ENCODE measurements at places on chromosomes 16 and 17.

DNA sequence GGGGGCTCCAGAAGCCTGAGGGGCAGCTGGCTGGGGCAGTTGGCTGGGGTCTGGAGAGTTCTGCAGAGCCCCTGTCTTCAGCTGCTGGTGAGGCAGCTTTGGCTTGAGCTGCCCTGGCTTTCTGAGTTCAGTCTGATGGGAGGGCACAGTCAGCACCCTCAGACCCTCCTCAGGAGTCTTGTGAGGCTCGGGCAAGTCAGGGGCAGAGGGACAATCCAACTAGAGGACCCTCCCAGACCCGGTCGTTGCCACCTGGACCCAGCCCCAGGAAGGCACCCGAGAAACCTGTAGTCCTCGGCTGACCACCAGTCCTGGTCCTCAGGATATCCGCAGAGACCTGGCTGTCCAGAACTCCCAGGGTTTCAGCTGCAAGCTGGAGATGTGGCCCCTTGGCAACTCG, 1.9 kb downstream of the CARD14 start:
- H3K27ac ChIP-seq, result no peak overlapping the region
- DNase-seq, result no peak
- no peak overlapping the region for H3K4me3 ChIP-seq
- H3K27me3 ChIP-seq, result peaks cover 4% of the 10 kb centered on the region
- no peaks in the 10 kb centered on the region for H3K36me3 ChIP-seq
- no peaks in the 10 kb centered on the region for H3K4me1 ChIP-seq

DNA sequence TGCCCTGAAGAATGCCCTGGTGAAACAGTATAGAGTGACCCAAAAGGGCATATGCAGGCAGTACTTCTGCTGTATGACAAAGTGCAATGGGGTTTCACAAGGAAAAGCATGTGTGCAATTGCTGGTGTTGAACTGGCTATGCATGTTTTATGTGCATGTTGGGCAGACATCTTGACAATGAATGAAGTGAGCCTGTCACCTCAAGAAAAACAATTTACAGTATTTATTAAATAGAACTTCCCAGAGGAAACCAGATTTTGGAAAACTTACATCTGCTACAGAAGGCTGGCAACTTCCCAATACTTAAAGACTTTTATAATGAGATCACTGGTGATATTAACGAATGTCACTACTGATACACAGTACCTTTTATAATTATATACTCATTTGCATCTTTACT, 30.6 kb downstream of the C17orf67 start:
- no peaks in the 10 kb centered on the region for H3K27me3 ChIP-seq
- H3K27ac ChIP-seq, result no peak overlapping the region
- H3K4me3 ChIP-seq, result no peak overlapping the region
- no peak for DNase-seq

GRCh38 chr17:55081559-55081958, 113.0 kb downstream of the STXBP4 start:
- H3K27ac ChIP-seq, result no peak overlapping the region
- peak; percentile 50 for DNase-seq
- H3K4me3 ChIP-seq, result no peak overlapping the region
- peaks cover 6% of the 10 kb centered on the region for H3K36me3 ChIP-seq

GRCh38 chr16:80573700-80574120, 32.9 kb downstream of the DYNLRB2 start:
- no peaks in the 10 kb centered on the region for H3K4me1 ChIP-seq
- no peak for DNase-seq
- H3K27me3 ChIP-seq, result no peaks in the 10 kb centered on the region
- no peaks in the 10 kb centered on the region for H3K36me3 ChIP-seq

- no peak for DNase-seq
- H3K27ac ChIP-seq, result no peak overlapping the region
- no peaks in the 10 kb centered on the region for H3K4me1 ChIP-seq
- peaks cover 5% of the 10 kb centered on the region for H3K27me3 ChIP-seq
Measured at GRCh38 chr16:88356727-88357199, 26.0 kb upstream of the ZNF469 start.

DNA sequence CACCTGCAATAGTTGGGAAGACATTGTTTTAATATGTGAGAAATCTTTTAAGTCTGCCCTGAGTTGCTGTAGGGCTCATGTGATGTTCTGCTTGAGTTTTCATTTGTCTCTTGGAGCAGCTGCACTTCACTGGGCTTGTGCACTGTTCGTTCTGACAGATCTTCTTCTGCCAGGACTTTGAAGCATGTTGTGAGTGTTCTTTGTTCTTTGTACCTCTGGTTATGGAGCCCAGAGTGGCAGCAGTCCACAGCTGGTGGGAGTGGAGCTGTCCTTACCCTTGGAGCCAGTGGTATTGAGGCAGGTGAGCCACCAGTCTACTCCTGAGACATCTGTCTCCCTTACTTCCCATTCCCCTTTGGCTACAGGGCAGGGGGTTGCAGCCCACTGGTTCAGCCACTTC, 64.6 kb downstream of the GNAO1 start:
- no peak overlapping the region for H3K27ac ChIP-seq
- H3K4me3 ChIP-seq, result no peak overlapping the region
- no peaks in the 10 kb centered on the region for H3K27me3 ChIP-seq
- peaks cover 42% of the 10 kb centered on the region for H3K4me1 ChIP-seq
- H3K36me3 ChIP-seq, result no peaks in the 10 kb centered on the region
- DNase-seq, result no peak

DNA sequence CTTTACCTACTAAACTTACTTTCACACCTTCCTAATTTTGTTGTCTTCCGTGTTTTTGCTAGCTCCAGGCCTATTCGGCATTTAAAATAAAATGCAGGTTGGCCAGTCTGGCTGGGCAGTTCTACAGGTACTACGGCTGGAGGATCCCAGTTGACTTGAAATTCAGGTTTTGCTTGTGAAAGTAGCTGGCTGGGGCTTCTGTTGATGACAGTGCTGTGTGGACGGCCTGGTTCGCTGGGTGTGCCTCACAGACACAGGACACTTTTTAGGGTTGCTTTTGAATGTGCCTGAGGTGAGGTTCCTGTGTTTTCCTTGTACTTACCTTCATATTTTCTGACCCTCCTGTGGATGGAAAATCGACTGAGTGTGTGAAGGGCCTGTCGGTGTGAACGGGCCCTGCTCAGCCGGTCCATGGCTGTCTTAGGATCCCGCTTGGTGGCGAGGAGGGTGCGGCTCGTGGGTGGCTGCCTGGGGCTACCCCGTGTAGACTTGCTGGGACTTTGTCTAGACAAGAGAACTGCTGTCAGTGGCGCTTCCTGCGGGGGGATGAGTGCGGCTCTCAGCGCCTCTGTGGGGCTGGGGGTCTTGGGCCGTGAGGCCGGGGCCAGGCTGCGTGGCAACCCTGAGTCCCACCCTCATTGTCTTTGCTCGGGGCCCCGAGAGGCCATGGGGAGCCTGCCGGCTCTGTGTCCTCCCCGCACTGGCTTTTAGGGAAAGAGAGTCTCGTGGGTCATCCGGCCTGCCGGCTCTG, 18.7 kb upstream of the ZNF750 start:
- H3K27me3 ChIP-seq, result no peaks in the 10 kb centered on the region
- H3K36me3 ChIP-seq, result peaks cover 15% of the 10 kb centered on the region
- peak overlapping the region; percentile 75 for H3K27ac ChIP-seq

DNA sequence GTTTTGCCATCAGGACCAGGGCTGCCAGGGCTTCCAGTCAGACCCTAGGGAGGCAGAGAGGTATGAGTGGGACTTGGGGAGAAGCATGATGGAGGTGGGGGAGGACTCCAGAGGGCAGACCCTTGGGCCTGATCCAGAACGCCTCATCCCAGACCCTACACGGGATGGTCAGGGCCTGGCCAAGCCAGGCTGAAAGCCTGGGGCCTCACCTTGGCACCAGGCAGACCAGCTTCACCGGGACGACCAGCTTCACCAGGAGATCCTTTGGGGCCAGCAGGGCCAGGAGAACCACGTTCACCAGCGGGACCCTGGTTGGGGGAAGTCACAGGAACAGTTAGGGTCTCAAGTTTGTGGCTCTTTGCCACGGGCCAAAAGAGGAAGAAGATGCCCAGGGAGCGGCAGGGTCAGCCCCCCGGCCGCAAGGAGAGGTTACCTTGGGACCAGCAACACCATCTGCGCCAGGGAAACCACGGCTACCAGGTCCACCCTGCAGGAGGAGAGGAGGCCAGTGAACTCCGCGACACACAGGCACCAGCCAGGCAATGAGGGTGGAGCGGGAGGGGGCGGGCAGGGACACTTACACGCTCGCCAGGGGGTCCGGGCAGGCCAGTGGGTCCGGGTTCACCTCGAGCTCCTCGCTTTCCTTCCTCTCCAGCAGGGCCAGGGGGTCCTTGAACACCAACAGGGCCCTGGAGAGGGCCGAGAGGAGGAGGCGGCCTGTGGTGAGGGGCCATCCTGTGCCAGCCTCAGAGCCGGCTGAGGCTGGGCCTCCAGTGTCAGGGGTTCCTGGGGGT, 7.1 kb downstream of the COL1A1 start:
- DNase-seq, result no peak
- H3K27ac ChIP-seq, result peak overlapping the region; percentile 91
- peaks cover 2% of the 10 kb centered on the region for H3K27me3 ChIP-seq
- H3K36me3 ChIP-seq, result peaks cover 96% of the 10 kb centered on the region

- no peaks in the 10 kb centered on the region for H3K36me3 ChIP-seq
- peak; percentile 10 for DNase-seq
- no peak overlapping the region for H3K27ac ChIP-seq
- no peak overlapping the region for H3K4me3 ChIP-seq
- H3K4me1 ChIP-seq, result no peaks in the 10 kb centered on the region
Measured at GRCh38 chr16:6684076-6684673, 648.5 kb upstream of the RBFOX1 start.

DNA sequence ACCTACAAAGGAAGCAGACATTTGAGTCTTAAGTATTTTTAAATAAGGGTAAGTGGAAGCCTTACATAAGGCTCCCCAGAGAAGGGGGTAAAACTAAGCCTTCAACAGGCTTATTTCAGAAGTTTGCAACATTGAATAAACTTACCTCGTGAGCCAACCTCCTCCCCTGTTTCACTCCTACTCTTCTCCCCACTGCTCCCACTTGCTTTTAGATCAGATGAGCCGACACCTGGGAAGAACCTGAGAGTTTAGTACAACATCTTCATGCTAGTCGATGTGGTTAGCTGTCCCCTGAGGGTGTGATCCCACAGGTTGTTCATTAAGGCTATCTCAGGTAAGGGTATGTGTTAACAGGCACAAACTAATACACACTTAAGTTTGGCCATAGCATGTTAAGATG, 13.8 kb downstream of the ZP2 start:
- H3K27ac ChIP-seq, result no peak overlapping the region
- no peak for DNase-seq
- no peak overlapping the region for H3K4me3 ChIP-seq
- no peaks in the 10 kb centered on the region for H3K36me3 ChIP-seq
- H3K4me1 ChIP-seq, result peaks cover 3% of the 10 kb centered on the region

DNA sequence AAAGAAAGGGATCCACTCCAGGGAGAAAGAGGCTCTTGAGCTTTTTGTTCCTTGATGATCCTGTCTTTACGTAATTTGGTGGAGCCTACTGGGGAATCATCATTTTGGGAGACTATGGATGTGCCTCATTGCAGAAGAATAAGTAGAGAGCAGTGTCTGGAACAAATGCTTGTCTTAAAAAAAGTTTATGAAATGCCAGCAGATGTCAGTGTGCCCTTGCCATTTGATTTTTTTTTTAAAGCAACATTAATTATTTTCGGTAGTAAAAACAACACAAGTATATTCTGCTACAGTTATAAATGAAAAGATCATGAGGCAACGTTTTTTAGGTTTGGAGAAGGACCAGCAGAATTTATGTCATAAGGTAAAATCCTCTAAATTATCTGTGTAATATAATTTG, 934.8 kb upstream of the EEF2KMT start:
- no peaks in the 10 kb centered on the region for H3K36me3 ChIP-seq
- H3K27me3 ChIP-seq, result no peaks in the 10 kb centered on the region
- H3K4me1 ChIP-seq, result no peaks in the 10 kb centered on the region
- no peak overlapping the region for H3K27ac ChIP-seq
- no peak overlapping the region for H3K4me3 ChIP-seq
- no peak for DNase-seq

DNA sequence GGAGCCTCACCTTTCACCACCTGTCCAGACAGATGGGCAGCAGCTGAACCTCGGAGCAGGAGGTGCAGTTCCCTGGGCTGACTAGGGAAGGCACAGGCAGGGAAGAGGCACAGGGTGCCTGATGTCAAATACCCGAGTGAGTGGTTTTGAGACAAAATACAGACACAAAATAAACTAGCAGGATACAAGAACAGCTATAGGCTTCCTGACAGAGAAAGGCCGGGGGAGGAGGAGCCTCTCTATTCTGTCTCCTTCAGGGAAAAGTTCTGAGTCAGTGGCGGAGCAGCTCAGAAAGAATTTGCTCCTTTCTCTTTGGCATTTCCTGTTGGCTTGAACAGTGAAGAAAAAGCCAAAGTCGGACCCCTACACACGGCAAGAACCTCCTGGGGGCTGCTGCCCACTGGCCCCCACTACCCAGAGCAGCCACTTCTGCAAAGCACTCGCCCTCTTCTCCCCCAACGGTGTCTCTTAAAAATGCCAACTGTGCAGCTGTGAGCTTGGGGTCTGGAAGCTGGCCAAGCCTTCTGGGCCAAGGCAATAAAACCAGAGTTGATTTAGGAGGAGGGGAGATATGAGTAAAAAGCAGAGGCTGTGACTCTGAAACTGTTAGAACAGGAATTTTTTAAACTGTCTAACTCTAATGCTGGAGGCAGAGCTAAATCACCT, 14.4 kb upstream of the FAAP100 start:
- peak; percentile 93 for DNase-seq
- no peaks in the 10 kb centered on the region for H3K27me3 ChIP-seq

DNA sequence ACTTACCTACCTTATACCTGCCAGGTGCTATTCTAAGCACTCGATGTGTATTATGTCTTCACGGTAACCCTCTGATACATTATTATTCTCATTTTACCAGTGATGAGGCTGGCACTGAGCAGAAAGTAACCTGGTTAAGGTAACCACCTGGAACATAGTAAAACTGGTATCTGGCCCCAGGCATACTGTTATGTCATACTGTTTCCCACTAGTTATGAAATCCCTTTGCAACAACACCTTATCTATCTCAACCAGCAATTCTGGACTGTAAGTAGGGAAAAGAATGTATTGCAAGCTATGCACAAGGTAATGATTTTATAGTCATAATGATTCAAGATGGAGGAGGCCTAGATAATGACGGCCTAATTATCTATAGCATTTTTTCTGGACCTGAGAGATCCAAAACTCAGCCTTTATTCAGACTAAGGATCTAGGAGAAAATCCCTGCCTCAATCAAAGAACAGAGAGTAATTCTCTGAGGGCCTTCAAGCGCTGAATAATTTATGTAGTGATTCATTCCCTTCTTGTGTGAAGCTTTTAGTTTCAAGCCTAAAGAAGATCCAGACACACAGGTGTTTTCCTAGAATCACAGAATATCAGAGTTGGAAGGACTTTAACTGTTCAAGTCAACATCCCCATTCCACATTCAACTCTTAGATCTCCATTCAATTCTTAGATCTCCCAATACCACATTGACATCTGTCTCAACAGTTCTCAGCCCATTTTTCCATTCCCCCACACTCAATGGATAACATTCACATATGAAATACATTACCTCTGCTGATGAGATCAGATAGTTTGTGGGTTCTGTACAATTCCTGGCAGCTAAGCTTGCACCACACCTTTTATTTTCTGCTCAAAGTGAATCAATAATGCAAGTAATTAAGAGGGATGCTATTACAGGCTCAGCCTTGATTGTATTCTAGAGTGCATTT, 14.9 kb upstream of the MMD start:
- H3K36me3 ChIP-seq, result no peaks in the 10 kb centered on the region
- H3K27ac ChIP-seq, result no peak overlapping the region
- DNase-seq, result peak; percentile 19
- peaks cover 3% of the 10 kb centered on the region for H3K4me1 ChIP-seq

GRCh38 chr17:19409509-19409908, 1.5 kb upstream of the RNF112 start:
- no peak for DNase-seq
- no peaks in the 10 kb centered on the region for H3K36me3 ChIP-seq
- H3K4me3 ChIP-seq, result no peak overlapping the region
- no peak overlapping the region for H3K27ac ChIP-seq
- H3K27me3 ChIP-seq, result peaks cover 3% of the 10 kb centered on the region
